ENCODE measurements at places on chromosomes 7 and 10.

DNA sequence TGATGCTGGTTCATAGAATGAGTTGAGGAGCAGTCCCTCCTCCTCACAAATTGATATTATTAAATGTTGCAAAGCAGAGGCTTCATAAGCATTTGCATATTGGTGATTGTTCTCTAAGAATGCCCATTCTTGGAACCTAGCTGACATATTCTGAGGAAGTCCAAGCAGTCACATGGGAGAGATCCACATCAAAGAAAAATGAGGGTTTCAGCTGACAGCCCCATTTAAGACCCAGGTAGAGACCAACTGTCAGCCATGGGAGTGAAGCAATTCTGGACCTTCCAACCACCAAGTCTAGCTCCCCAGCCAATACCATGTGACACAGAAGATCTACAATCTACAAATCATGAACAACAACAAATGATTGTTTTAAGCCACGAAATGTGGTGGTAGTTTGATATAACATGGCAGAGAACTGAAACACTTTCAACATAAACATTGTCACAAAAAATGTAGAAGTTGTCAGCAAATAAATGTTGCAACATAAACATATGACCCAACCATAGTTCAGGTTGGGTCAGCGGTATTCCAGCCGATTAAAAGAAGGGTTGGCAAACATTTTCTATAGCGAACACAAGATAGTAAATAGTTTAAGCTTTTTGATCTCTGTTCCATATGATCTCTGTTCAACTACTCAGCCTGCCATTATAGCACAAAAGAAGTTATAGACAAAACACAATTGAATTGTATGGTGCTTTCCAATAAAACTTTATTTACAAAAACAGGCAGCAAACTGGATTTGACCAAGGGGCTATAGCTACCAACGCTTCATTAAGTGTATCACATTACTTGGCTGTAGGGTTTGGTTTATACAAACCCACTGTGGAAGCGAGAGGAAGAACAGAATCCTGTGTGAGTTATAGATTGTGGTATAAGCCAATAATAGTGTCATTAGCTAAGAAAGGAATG is 41.4 kb upstream of the MPP7 start:
- no peak for DNase-seq

DNA sequence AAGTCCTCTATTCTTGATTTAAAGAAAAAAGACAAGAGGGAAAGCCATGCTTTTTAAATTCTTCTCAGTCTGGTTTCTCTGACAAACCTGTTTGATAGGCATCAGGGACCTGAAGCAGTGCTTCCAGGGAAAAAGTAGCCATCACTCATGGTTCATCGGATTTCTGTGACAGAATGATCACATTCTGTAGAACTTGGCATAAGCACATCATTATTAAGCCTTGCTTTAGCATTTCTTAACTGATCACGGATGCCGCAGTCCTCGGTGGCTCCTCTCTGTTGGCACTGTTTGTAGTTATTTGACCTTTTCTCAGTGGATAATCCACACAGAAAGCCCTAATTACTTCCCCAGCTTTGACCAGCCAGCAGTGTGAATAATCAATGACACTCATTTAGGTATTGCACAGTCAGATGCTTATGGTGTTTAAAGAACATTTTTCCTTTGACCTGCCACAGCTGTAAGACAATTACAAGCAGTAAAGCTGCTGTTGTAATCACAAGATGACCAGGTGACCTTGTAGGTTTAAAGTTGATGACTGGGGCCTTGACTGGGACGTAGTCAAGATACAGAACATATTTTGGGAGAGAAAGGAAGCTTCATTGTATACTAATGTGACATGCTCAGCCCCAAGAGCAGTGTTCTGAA is 64.4 kb upstream of the SKAP2 start:
- DNase-seq: no peak

- no peak for DNase-seq
These were observed 326.0 kb upstream of the NPSR1 start for GRCh38 chr7:34332006-34332405.

- DNase-seq: no peak
These were observed 219.5 kb upstream of the CSTF2T start for GRCh38 chr10:51918884-51919325.

GRCh38 chr7:125450749-125451148 is 521.1 kb upstream of the POT1 start:
- no peak for DNase-seq

GRCh38 chr7:79185605-79186004 is 267.9 kb downstream of the MAGI2 start:
- no peak for DNase-seq

DNA sequence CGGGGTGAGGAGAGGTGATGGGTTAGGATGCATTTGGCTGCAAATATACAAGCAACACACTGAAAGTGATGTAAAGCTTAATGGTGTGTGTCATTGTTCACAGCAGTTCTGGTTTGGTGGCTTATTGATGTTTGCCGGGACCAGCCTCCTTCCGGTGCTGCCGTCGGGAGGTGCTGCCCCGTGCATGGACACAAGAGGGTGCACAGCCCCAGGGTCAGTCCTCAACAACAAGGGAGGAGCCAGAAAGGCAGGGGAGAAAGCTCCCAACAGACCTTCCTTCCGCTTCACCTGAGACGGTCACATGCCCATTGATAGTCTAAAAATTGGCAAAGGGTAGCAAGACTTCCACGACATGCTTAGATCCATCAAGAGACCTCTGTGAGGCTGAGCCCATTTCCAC is 9.5 kb downstream of the RNF32 start:
- DNase-seq: no peak

GRCh38 chr7:20458521-20458920 is 127.8 kb downstream of the ITGB8 start:
- DNase-seq: no peak

GRCh38 chr7:43585562-43585961 is 2.7 kb downstream of the STK17A start:
- DNase-seq: no peak

GRCh38 chr7:106480161-106480579 is 180.8 kb downstream of the CCDC71L start:
- DNase-seq: no peak

DNA sequence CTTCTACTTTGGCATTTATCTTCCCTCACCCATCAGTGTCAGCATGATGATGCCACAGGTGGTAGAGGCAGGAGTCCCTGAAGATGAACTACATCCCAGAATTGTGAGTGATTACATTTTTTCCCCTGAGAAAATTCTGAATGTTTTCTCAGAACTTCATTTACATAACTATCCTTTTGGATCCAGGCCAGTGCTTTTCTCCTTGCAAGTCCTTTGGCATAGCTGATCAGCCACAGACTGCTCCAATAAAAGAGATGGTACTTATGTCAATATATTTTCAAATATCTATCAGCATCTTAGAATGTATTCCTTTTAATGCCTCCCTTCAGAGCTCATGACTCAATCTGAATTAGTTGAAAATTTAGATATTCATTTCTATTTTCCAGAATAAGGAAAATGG is 135.5 kb downstream of the IQUB start:
- DNase-seq: no peak

GRCh38 chr7:24659505-24659904 is 86.3 kb downstream of the PALS2 start:
- no peak for DNase-seq
